ENCODE measurements at places on chromosomes 16 and 17.
A peak's percentile ranks its signal among the peaks of the same experiment; 100 is the strongest.

GRCh38 chr16:78890373-78890895 is 710.1 kb downstream of the MAF start:
- DNase-seq: no peak

GRCh38 chr16:85929259-85929721 is 30.3 kb downstream of the IRF8 start:
- DNase-seq: no peak

DNA sequence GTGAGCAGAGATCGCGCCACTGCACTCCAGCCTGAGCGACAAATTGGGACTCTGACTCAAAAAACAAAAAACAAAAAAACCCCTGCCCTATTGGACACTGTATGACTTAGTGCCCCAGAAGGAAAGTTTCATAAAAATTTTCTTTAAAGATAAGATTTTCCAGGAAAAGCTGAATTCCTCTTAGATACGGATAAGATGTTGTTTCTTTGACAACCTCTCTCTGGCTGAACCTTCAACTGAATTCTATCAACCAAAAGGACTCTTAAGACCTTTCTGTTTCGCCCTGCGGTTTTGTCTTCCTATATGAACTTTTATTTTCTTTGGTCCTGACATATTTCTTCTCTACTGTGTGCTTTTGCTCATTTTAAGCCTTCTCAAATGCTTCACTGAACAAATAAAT is 35.8 kb downstream of the CPPED1 start:
- DNase-seq: no peak

DNA sequence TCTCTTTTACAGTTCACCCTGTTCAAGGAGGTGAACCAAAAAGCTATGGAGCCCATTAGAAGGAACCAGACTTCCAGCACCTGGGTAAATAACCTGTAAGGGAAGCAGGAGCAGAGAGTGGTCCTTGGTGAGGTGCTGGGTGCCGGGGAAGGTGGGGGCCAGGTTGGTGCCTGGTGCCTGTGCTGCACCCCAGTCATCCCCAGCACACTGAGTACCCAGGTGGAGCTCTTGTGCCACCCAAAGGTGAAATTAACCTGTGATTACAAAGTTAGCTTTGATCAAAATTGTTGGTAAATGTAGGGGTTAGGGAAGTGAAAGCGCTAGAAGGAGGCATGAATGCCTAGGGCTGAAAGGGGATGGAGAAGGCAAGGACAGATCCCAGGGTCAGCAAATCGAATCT is 58.6 kb downstream of the CDRT4 start:
- no peak for DNase-seq

DNA sequence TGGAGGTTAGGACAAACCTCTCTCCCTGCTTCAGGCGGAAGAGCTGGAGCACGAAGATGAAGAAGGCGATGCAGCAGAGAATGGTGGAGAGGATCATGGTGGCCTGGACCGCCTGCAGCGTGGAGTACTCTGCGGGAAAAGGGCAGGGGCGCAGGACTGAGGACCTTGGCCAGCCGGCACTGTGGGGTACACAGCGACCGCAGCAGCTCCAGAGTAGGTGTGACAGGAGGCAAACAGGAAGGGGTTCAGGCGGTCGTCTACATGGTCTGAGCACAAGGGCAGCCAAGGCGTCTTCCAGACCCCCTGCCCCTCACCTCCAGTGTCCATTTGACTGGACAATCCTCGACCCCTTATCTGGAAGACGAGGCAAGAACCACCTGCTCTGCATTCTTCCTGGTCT is 42.5 kb downstream of the EMP2 start:
- DNase-seq: no peak

DNA sequence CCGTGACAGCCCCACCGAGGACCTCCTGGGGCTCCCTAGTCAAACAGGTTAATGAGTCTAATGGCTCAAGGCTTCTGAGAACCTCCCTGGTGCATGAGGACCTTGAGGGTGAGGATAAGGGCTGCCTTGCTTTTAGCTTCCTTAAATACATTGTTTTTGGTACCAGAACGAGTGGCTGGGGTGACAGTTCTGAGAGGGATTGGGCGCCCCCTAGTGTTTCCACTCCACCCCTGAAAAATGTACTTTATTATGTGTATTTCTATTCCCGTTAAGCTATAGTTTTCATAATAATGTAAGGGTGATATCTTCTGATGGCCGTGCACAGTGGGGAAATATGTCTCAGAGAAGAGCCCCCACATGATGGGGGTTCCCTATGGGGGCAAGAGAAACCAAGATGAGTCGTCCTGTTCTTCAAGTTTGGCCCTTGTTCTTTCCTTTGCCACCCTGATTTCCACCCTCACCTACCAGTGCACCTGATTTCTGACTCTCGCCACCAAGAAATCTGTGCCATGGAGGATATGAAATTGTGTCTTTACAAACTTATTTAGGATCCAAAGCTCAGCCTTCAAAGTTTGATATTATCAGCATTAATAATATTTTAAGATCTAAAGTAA is 14.5 kb upstream of the VWA3A start:
- peak; percentile 69 for DNase-seq

DNA sequence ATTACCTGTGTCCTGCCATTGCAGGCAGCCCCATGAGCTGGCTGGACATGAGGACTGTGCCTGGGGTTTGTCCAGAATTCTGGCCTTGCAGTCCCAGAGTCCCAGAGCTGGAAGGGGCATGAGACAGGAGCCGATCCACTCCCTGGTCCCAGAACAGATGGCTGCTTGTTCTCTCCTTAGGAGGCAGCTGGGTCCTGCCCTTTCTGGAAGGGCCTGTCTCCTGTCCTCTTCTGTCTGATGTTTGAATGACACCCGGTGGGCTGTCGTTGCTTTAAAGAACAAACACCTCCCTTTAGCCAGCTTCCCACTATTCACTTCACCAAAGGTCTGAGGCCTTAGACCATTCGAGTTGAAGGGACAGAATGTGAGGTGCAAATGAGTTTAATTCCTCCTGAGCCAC is 63.8 kb downstream of the RAP1GAP2 start:
- DNase-seq: no peak

- DNase-seq: no peak
Observed at GRCh38 chr17:17228521-17229279, 8.3 kb downstream of the FLCN start.

GRCh38 chr17:83002118-83002805 is 77.1 kb upstream of the METRNL start:
- no peak for DNase-seq

All from HL-60 (cell line).